ENCODE measurements at places on chromosomes 7 and 10.

GRCh38 chr7:27478084-27478483 lies 184.6 kb downstream of the HIBADH start:
- no peak for DNase-seq
- H3K36me3 ChIP-seq: no peaks in the 10 kb centered on the region
- no peak overlapping the region for H3K4me3 ChIP-seq
- no peak overlapping the region for H3K27ac ChIP-seq
- H3K4me1 ChIP-seq: no peaks in the 10 kb centered on the region

DNA sequence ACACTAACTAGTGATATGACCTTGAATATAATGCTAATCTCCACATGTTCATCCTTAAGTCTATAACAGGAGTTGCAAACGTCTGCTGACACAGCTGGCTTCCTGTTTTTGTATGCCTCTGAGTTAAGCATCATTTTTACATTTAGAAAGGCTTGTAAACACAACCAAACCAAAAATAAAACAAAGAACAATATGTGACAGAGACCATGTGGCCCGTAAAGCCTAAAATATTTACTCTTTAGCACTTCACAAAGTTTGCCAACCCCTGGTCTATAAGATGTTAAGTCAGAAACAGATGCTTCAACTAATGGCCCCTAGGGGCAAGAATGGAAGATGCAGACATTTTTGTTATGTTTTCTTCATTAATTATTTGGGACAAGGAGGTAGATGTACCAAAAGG lies 109.3 kb downstream of the CPEB3 start:
- no peak overlapping the region for H3K27ac ChIP-seq
- DNase-seq: no peak
- no peaks in the 10 kb centered on the region for H3K27me3 ChIP-seq
- H3K4me3 ChIP-seq: no peak overlapping the region

DNA sequence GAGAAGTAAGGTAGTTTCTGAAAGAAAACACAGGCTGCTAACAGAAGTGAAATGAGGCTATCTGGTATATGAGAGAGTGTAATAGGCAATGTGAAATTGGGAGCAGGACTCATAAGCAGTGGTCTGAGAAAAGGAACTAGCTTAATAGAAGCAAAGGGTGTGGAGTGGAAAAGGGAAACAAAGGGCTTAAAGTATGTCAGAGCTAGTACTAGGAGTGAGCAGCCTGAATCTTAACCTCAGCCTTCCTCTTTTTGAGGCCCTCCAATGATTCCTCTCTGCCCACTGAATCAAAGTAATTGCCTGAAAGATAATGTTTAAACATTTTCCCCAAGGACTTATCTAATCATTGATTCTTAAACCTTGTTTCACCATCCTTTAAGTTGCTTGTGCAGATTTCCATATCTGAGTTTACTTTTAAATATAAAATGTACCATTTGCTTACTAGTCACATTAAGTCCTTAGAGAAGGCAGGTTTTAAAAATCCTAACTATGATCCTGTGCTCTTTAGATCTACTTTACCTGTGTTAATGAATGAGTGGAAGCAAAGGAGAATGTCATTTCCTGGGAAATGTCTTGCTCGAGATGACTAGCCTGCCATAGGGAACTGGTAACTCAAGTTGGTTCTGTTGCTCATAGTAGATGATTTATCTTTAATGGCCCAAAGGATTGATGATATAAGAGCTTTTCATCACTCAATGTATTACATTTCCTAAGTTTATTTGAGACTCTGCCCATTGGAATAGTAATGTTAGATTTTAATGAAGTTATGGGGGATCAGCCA lies 155.0 kb downstream of the SKAP2 start:
- H3K27ac ChIP-seq: no peak overlapping the region
- no peaks in the 10 kb centered on the region for H3K27me3 ChIP-seq
- DNase-seq: no peak
- H3K4me3 ChIP-seq: no peak overlapping the region

GRCh38 chr7:35831208-35831607 lies 30.4 kb downstream of the SEPTIN7 start:
- H3K4me3 ChIP-seq: no peak overlapping the region
- H3K4me1 ChIP-seq: peaks cover 4% of the 10 kb centered on the region
- no peak for DNase-seq
- H3K36me3 ChIP-seq: no peaks in the 10 kb centered on the region

DNA sequence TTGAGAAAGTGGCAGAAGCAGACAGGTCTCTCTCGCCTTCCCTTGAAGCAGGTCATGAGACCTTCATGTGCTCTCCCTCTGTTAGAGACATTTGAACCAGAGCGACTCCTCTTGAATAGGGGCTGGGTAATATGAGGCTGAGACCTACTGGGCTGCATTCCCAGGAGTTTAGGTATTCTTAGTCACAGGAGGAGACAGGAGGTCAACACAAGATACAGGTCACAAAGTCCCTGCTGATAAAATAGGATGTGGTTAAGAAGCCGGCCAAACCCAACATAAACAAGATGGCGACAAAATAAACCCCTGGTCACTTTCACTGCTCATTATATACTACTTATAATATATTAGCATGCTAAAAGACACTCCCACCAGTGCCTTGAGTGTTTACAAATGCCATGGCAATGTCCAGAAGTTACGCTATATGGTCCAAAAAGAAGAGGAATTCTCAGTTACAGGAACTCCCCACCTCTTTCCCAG lies 43.5 kb upstream of the MSRB2 start:
- H3K36me3 ChIP-seq: no peaks in the 10 kb centered on the region
- H3K27ac ChIP-seq: no peak overlapping the region
- H3K4me3 ChIP-seq: no peak overlapping the region

DNA sequence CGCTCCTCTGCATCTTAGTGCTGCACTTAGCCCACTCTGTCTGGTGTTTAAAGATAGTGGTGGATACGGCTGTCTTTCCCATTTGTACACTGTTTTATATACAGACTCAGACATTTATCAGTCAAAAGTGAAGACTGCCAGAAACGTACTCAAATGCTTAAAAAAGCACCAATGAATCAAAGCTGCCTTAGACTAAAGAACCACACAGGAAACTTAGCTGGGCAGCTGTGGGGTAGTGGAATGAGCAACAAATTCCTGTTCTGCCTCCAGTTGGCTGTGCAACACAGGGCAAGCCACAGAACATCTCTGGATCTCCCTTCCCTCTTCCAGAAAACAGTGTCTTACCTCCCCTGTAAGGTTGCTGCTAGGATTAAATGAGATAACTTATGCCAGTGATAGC lies 76.0 kb downstream of the ATXN7L1 start:
- no peaks in the 10 kb centered on the region for H3K27me3 ChIP-seq
- peaks cover 6% of the 10 kb centered on the region for H3K4me1 ChIP-seq
- DNase-seq: no peak

DNA sequence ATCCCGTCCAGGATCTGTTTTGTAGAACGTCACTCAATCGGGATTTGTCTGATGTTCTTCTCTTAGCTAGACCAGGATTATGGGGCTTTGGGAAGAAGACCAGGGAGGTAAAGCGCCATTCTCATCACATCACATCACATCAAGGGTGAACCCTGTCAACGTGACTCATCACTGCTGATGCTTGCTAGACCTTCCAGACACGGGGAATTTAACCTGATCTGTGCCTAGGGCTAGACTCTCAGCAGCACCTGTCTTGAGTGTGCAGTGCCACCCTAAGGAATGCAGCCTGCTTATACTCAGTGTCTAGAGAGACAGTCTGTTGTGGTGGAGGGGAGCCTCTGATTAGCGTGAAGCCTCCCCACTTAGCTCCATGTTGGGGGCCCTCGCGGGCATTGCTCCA lies 678.6 kb upstream of the FOXK1 start:
- H3K4me1 ChIP-seq: peaks cover 1% of the 10 kb centered on the region
- H3K27ac ChIP-seq: no peak overlapping the region
- H3K4me3 ChIP-seq: no peak overlapping the region

Measured in ovary (tissue), 10 donors.